ENCODE measurements at places on chromosomes 2 and 18.

GRCh38 chr2:228102949-228103348 lies 78.5 kb downstream of the SPHKAP start:
- no peak for DNase-seq

GRCh38 chr2:209049608-209050007 lies 374.2 kb upstream of the MAP2 start:
- no peak for DNase-seq

DNA sequence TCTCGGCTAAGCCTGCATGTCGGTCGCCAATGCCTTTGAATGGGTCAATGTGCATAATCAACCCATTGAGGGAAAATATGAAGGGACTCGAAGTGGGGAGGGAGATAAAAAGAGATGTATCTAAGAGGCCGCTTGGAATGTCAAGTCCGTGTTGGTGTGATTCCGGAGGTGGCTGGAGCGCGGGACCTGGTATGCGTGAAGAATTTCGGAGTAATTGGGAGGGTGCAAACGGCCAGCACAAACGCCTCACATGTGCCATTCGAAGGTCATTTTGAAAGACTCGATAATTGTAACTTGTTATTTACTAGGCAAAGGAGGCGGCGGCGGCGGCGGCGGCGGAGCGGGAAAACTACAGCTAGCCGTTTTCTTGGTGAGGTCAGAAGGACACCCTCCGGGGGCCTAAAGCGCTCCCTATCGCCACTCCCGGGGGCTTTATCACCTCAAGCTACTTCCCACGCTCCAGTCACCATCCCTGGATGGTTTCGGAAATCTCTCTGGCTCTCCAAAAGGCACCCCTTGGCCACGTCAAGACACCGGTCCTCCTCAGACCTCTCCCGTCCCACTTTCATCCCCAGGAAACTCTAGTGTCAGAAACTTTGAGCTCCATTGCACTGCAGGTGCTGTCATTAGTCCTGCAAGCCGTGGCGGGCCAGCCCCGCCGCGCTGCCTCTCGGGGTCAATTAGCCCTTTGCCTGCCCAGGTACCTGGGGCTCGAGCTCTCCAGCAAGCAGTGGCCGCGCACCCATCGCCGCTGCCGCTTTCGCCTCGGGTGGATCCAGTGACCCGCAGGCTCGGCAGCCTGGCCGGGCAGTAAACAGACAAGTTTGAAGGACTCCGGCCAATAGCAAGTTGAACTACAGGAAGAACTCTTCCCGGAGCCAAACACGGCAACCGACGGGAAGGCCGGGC lies 1.5 kb downstream of the ERBB4 start:
- DNase-seq: peak; percentile 21

DNA sequence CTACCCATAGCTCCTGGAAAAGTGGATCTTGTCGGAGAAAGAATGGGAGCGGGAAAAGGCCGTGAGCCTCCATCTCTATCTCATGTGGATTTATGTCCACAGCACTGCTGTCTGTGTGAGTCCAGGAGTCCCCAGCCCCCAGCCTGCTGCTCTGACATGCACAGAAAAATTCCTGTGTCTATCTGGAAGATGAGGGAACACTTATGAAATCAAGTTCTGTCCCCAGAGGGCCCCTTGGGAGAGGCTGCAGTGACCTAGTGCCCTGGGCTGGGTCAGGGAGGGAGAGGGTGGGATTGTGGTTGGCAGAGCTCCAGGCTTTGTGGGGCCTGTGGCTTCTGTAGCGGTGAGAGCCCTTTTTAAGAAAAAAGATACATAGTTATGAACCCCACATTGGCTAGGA lies 37.6 kb downstream of the HJURP start:
- no peak for DNase-seq

DNA sequence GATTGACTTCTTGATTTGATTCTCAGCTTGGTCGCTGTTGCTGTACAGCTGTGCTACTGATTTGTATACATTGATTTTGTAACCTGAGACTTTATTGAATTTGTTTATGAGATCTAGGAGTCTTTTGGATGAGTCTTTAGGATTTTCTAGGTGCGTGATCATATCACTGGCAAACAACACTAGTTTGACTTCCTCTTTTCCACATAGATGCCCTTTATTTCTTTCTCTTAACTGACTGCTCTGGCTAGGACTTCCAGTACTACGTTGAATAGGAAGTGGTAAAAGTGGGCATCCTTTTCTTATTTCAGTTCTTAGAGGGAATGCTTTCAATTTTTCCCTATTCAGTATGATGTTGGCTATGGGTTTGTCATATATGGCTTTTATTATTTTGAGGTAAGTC lies 101.3 kb downstream of the OSBPL1A start:
- DNase-seq: no peak

DNA sequence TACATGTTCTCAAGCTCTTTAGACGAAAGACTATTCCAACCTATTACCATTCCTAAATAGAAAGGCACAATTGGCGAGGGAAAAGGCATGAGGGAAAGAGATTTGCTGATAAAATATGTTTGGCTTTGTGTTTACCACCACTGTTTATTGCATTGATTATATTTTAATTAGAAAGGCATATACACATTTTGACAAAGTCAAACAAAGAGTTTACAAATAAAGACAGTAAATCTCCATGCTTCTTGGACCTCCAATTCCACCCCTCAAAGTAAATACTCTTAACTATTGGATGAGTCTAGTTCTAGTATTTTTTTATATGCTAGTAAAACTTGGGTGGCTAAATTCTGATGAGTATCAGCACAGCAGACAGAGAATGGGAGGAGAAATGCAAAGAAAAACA lies 521.4 kb downstream of the FBXO15 start:
- no peak for DNase-seq

DNA sequence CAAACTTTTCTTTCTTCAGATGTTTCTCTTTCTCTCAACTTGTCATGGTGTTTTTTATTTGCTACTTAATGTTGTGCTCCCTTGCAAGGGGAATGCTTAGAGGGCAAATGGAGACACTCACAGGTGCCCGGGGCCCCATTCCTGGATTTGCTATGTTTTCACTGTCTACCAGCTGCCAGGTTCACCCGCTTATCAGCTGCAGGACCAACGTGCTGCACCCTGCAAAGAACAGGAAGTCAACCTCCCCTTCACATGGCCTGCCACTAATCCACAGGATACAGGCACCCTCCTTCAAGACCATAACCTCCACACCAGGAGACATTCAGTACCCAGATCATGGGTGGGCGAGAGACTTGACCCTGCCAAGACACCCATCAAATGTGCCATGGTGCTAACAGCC lies 237.6 kb upstream of the STON1 start:
- DNase-seq: peak; percentile 81

- DNase-seq: no peak
Measured at GRCh38 chr2:217479566-217479965, 523.2 kb downstream of the TNS1 start.

DNA sequence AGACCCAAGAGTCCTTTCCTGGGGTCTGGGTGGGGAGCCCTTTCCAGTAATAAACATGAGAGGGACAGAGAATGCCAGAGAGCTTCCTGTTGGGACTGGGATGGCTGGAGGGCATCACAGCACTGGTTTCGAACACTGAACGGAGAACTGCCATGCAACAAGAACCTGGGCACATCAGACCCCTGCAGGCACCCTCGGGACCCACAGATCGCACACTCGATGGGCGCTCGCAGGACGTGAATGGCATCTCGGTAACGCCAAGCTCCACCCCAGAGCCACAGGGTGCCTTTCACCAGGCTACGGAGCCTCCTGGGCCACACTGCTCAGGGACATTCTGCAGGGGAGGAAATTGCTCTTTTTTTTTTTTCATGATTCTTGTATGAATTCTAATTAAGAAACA lies 25.1 kb downstream of the SLC66A2 start:
- DNase-seq: no peak

DNA sequence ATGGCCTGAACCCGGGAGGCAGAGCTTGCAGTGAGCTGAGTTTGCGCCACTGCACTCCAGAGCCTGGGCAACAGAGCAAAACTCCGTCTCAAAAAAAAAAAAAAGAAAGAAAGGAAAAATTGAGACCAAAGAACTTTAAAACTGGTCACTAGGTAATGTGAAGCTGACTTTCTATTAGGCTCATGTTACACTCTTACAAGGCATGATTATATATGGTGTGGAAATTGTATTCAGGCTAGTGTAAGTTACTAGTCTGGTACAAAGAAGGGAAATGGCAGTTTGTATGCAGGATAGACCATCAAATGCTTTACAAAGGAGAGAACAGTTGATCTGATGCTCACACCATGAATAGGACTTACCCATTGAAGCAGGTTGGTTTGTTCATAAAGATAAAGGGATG lies 35.4 kb upstream of the ARMC9 start:
- DNase-seq: no peak

DNA sequence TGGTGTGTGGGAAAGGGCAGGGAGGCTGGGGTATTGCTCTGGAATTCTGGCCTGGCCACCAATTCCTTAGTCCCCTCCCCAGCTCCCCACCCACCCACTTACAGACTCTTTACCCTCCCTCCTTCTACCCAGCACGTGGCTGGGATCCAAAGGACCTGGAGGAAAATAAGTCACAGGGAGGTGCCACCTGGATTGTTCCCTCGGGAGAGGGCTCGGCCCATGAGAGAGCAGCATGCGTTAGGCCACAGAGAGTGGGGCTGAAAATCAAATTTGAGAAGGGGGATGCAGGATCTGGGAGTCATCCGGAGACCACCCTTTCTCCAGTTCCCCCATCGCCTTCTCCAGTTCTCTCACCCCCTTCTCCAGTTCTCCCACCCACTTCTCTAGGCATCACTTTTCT lies 3.0 kb downstream of the ASPRV1 start:
- no peak for DNase-seq

DNA sequence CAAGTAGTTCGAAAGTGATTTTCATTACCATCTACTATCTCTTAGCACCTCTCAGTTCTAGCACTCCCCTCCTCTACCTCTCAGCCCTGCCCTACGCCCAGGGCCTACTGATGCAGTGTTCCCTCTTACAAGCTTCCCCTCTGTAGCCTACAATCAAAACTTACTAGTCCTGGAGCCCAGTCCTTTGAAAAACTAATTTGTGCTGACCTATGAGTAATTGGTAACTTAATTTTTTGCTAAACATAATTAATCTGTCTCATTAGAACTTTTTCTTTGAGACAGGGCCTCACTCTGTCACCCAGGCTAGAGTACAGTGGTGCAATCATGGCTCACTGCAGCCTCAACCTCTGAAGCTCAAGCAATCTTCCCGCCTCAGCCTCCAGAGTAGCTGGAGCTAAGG lies 44.9 kb downstream of the MREG start:
- no peak for DNase-seq
